ENCODE measurements at places on chromosomes 3 and 15. TPM values are rescaled to one million over a fixed set of nuclear protein-coding genes. Genes with fewer than 3 reads are reported as not detected.

The ALG1L2 gene
- 0.50 TPM for total RNA-seq

The NPAP1 gene
- total RNA-seq: not detected

The CYP8B1 gene
- not detected for total RNA-seq

DNA sequence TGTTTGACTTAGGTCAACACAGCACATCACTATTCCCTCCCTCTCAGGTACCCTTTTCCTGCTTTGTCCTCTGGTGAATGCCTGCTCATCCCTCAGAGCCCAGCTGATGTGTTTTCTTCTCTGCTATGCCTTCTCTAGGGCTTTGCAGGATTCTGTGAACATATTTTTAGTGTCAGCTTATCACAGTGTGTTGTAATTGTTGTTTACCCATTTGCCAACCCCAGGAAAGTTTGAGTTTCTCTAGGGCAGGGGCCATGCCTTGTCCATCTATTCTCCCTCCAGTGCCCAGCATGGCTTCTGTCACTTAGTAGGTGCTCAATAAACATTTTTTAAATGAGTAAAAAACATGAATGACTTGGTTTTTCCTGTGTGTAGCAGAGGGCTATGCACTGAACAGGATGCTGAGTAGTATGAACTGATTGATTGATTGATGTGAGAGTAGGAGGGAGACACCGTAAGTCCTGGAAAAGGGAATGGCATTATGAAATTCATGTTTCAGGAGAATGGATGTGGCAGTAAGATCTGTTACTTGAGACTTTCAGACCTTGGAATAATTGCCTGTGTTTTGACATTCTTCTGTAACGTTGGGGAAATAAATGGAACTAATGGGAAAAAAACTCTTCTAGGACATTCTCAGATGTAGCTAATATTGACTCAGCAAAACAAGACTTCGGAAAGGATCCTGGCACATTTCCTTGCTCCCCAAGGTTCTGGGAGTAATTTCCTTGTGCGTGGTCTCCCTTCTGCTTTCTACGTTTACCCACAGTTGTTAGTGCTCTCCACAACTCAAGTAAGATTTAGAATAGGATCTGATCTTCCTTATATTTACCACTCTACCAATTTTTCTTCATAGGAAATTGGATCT lies 267.3 kb upstream of the TBL1XR1 start:
- DNase-seq: no peak
- no peaks in the 10 kb centered on the region for H3K27me3 ChIP-seq
- no peaks in the 10 kb centered on the region for H3K36me3 ChIP-seq
- H3K4me1 ChIP-seq: peaks cover 13% of the 10 kb centered on the region
- H3K4me3 ChIP-seq: no peak overlapping the region
- H3K27ac ChIP-seq: no peak overlapping the region

GRCh38 chr3:144549166-144549565 lies 577.5 kb downstream of the DIPK2A start:
- H3K36me3 ChIP-seq: no peaks in the 10 kb centered on the region
- DNase-seq: peak; percentile 2
- no peak overlapping the region for H3K27ac ChIP-seq
- H3K4me3 ChIP-seq: no peak overlapping the region

- H3K4me3 ChIP-seq: no peak overlapping the region
- peaks cover 5% of the 10 kb centered on the region for H3K4me1 ChIP-seq
- no peaks in the 10 kb centered on the region for H3K36me3 ChIP-seq
Measured at GRCh38 chr3:111691293-111691909, 96.3 kb upstream of the ZBED2 start.

GRCh38 chr3:58241306-58242044 lies 3.9 kb downstream of the ABHD6 start:
- no peaks in the 10 kb centered on the region for H3K36me3 ChIP-seq
- no peaks in the 10 kb centered on the region for H3K27me3 ChIP-seq
- peaks cover 6% of the 10 kb centered on the region for H3K4me1 ChIP-seq
- no peak overlapping the region for H3K27ac ChIP-seq

DNA sequence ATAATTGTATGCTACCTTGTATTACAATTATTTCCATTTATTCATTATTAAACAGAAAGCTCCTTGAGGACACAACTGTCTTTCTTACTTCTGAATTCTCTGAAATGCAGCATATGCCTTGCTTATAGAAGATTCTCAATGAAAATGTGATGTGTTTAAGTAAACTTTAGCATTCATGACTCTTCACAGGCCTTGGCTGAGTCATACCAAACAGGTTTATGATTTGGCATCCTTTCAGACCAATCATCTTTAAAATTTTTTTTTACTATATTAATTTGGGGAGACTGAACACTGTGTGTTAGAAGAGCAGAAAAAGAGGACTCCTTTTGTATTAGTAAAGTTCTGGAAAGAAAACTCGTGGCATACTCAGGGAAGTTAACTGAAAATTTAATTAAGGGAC lies 6.4 kb upstream of the GALK2 start:
- H3K36me3 ChIP-seq: peaks cover 4% of the 10 kb centered on the region
- H3K4me1 ChIP-seq: no peaks in the 10 kb centered on the region
- no peak for DNase-seq
- no peaks in the 10 kb centered on the region for H3K27me3 ChIP-seq
- H3K4me3 ChIP-seq: no peak overlapping the region
- no peak overlapping the region for H3K27ac ChIP-seq

DNA sequence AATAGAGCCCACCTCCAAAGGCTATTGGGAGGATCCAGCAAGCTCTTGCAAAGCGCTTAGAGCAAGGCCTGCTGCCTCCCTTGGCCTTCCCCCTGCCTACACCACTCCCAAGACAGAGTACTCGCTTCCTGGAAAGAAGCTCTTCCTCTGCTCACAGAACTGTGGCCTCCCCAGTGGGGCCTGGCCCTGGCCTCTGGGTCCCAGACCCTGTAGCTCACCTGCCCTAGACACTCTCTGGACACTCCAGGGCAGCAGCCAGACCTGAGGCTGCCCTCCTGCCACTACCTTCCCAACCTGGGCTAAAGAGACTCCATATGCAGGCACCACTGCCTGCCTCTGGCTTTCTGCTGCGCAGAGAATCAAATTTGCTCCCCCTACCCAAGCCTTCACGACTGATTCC lies 49.9 kb downstream of the GRIP2 start:
- H3K27me3 ChIP-seq: no peaks in the 10 kb centered on the region
- H3K36me3 ChIP-seq: no peaks in the 10 kb centered on the region
- H3K4me3 ChIP-seq: no peak overlapping the region
- H3K4me1 ChIP-seq: no peaks in the 10 kb centered on the region
- DNase-seq: no peak

- H3K36me3 ChIP-seq: no peaks in the 10 kb centered on the region
- no peaks in the 10 kb centered on the region for H3K4me1 ChIP-seq
- H3K27me3 ChIP-seq: peaks cover 17% of the 10 kb centered on the region
- H3K4me3 ChIP-seq: no peak overlapping the region
- DNase-seq: no peak
- H3K27ac ChIP-seq: no peak overlapping the region
Measured at GRCh38 chr3:42872718-42873117, 3.0 kb downstream of the CYP8B1 start.

- H3K36me3 ChIP-seq: no peaks in the 10 kb centered on the region
- H3K27me3 ChIP-seq: no peaks in the 10 kb centered on the region
- no peak overlapping the region for H3K27ac ChIP-seq
- no peak for DNase-seq
- H3K4me3 ChIP-seq: no peak overlapping the region
- peaks cover 4% of the 10 kb centered on the region for H3K4me1 ChIP-seq
Measured at GRCh38 chr3:150390087-150390486, 18.0 kb upstream of the TSC22D2 start.

DNA sequence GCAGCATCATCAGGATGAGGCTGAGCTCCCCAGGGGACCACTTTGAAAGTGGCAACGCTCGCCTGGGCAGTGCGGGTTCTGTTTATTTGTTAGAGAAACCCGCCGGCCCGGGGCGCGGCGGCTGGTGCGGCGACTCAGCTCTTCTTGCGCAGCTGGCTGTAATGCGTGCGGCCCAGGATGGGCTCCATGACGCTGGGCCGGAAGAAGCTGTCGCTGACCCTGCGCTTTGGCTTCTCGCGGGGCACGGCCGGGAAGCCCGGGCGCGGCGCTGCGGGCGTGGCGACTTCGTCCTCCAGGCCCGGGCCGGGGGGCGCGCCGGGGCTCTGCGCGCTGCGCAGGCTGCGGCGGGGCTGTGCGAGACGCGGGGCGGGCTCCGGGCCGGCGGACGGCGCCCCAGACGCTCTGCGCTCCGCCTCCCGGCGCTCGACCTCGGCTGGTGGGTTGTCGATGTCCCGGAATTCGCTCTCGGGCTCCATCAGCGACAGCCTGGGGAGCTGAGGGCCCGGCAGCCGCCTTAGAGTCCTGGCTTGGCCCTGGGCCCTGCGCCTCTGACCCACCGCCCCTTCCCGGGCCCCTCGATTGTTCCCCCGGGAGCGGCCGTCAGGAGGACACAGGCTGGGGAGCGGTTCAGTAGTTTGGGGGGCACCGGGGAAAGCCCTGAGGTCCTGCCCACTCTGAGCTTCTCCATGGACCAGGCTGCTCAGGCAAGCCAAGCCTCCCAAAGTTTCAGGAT lies 10.3 kb upstream of the KIF7 start:
- DNase-seq: peak; percentile 71
- peak overlapping the region; percentile 65 for H3K27ac ChIP-seq
- H3K4me3 ChIP-seq: peak overlapping the region; percentile 26
- H3K27me3 ChIP-seq: no peaks in the 10 kb centered on the region
- peaks cover 11% of the 10 kb centered on the region for H3K4me1 ChIP-seq
